ENCODE measurements at places on chromosomes 5 and 9.

- no peaks in the 10 kb centered on the region for H3K36me3 ChIP-seq
- H3K4me3 ChIP-seq = no peak overlapping the region
- H3K27ac ChIP-seq = no peak overlapping the region
- no peaks in the 10 kb centered on the region for H3K4me1 ChIP-seq
- no peaks in the 10 kb centered on the region for H3K27me3 ChIP-seq
Measured at GRCh38 chr9:37700900-37701299, 50.1 kb downstream of the FRMPD1 start.

DNA sequence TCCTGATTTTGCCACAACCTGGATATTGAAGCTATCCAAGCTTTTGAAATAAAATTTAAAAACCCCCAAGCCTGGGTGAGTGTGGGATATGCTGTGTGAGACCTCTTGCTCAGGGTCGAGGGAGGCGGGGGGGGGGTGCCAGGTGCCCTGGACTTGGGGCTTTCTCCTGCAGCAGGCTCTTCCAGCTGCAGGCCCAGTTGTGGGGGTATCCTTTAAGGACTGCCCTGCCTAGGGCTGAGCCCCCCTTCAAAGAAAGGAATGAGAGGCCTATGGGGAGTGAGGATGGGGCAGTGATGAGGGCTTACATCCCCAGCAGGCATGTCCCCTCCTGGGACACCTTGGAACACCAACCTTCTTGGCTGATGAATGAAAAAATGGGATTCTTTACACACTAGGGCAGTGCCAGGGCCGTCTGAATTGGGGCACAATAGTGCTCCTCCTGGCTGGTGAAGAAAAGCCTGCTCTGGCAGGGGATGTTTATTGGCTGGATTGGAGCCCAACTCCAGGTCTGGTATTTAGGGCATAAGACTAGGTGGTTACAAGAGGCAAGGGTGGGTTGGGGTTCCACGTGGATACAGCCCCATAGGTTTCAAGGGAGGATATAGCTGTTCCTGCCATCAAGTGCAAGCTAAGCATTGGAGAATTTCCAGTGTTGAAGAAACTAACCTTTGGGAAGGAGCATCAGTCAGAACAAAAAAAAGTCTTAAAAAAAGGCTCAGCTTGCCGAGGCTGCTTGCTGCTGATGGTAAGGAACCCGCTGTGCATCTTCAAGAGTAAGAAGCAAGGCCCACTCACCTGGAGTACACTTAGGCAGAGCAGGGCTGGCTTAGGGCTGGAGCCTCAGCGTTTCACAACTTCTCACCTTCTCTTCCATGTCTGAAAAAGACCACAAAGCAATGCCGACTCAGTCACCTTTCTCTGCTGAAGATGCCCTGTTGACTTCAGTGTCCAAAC lies 7.0 kb downstream of the HNRNPAB start:
- H3K36me3 ChIP-seq = peaks cover 100% of the 10 kb centered on the region
- DNase-seq = no peak
- no peaks in the 10 kb centered on the region for H3K27me3 ChIP-seq
- peaks cover 32% of the 10 kb centered on the region for H3K4me1 ChIP-seq
- H3K4me3 ChIP-seq = no peak overlapping the region

- H3K27me3 ChIP-seq = no peaks in the 10 kb centered on the region
- H3K4me1 ChIP-seq = no peaks in the 10 kb centered on the region
- no peak overlapping the region for H3K4me3 ChIP-seq
- H3K36me3 ChIP-seq = peaks cover 100% of the 10 kb centered on the region
Measured at GRCh38 chr9:92254381-92255337, 38.8 kb downstream of the IARS1 start.

GRCh38 chr5:166276006-166276405 lies 2015.4 kb upstream of the WWC1 start:
- no peak overlapping the region for H3K4me3 ChIP-seq
- no peaks in the 10 kb centered on the region for H3K27me3 ChIP-seq
- DNase-seq = no peak
- no peaks in the 10 kb centered on the region for H3K4me1 ChIP-seq
- no peaks in the 10 kb centered on the region for H3K36me3 ChIP-seq

GRCh38 chr5:146544232-146544631 lies 28.2 kb upstream of the GPR151 start:
- DNase-seq = no peak
- H3K4me1 ChIP-seq = no peaks in the 10 kb centered on the region
- H3K27me3 ChIP-seq = no peaks in the 10 kb centered on the region
- no peaks in the 10 kb centered on the region for H3K36me3 ChIP-seq
- H3K4me3 ChIP-seq = no peak overlapping the region
- H3K27ac ChIP-seq = no peak overlapping the region

DNA sequence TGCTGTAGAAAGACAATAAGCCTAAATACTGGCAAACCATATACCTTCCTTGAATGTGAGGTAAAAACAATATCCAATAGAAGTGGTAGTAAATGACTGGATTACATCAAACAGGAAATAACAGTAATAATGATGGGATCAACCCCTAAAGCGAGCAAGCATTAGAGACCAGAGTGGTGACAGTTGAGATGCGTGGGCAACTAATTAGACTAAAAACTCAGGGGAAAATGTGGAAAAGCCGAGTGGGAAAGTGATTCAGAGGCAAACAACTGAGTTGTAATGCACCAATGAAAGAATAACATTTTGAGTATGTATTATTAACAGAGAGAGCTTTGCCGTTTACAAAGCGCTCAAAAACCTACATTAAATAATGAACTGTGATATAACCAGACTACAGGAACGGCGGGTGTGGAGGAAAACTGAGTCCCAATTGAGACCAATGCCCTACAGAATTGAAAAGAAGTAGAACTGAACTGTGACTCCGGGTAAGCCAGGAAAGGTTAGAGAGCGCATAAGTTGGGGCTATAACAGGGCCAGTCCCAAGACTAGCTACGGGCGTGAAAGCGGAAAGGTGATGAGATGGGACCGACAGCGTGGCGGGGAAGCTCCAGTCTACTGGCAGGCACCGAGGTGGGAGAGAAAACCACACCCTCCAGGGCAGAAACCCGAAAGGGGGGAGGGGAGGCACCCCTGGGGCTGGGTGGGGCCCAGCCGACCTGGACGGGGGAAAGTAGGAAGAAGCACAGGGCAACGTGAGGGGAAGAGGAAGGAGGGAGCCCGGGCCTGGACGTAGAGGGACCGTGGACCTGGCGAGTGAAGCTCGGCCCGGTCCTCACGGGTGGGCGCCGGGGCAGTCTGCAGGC lies 592 bp downstream of the UBAP2 start:
- H3K36me3 ChIP-seq = no peaks in the 10 kb centered on the region
- H3K4me1 ChIP-seq = peaks cover 20% of the 10 kb centered on the region
- peak; percentile 58 for DNase-seq
- peak overlapping the region; percentile 96 for H3K4me3 ChIP-seq

DNA sequence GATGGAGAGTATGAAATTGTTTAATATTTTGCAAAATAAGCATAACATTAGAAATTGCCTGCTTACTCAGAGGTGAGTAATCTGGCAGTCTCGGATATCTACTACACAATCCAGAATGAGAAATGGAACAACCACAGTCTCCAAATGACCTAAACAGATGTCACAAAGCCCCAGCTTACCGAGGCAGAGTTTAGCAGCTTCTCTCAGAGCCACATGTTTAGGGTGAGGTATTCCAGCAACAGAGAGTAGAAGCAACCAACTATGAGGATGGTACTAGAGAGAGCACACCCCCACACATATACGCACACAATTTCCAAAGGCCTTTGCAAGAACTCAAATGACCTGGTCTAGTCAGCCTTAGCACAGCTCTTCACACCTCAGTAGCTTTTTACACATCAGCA lies 122.7 kb upstream of the LPAR1 start:
- peaks cover 8% of the 10 kb centered on the region for H3K4me1 ChIP-seq
- no peak overlapping the region for H3K4me3 ChIP-seq
- no peak for DNase-seq

GRCh38 chr9:99181206-99181605 lies 40.5 kb downstream of the ALG2 start:
- H3K4me1 ChIP-seq = peaks cover 13% of the 10 kb centered on the region
- H3K27ac ChIP-seq = no peak overlapping the region
- H3K27me3 ChIP-seq = no peaks in the 10 kb centered on the region
- no peaks in the 10 kb centered on the region for H3K36me3 ChIP-seq

Data from lower lobe of right lung (tissue), 2 donors.